Suprapubic skin (tissue), 4 donors: ENCODE measurements at places on chromosomes 3 and 15. TPM values are rescaled to one million over a fixed set of nuclear protein-coding genes. Genes with fewer than 3 reads are reported as not detected.

GRCh38 chr3:186532598-186533072, 11.5 kb downstream of the CRYGS start:
- H3K27ac ChIP-seq, result no peak overlapping the region
- no peaks in the 10 kb centered on the region for H3K4me1 ChIP-seq
- no peak overlapping the region for H3K4me3 ChIP-seq
- no peak for DNase-seq
- no peaks in the 10 kb centered on the region for H3K36me3 ChIP-seq
- no peaks in the 10 kb centered on the region for H3K27me3 ChIP-seq

- no peak for DNase-seq
- H3K4me3 ChIP-seq, result no peak overlapping the region
- no peaks in the 10 kb centered on the region for H3K27me3 ChIP-seq
- H3K4me1 ChIP-seq, result peaks cover 11% of the 10 kb centered on the region
- H3K36me3 ChIP-seq, result no peaks in the 10 kb centered on the region
Measured at GRCh38 chr15:70480196-70480856, 283.0 kb downstream of the UACA start.

DNA sequence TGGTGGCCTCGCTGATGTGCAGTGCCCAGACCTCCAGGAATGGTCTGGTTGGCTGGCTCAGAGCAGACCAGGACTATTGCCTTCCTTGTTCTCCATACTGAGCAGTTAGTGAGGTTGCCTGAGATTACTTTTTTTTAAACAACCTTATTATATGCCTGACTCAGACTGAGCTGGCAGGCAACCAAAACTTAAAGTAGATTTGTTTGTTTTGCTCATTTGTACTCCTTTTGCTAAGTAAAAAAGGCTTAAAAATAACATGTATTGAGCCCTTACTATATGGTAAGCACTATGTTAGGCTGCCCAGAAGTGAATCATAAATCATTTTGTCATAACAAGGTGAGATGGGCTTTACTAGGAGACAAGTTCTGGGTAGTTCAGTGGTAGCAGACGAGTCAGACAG, 92.4 kb downstream of the GHSR start:
- H3K4me1 ChIP-seq, result peaks cover 14% of the 10 kb centered on the region
- no peak for DNase-seq
- no peaks in the 10 kb centered on the region for H3K27me3 ChIP-seq
- no peak overlapping the region for H3K4me3 ChIP-seq
- H3K27ac ChIP-seq, result no peak overlapping the region

GRCh38 chr3:170572665-170573253, 13.1 kb downstream of the SLC7A14 start:
- no peaks in the 10 kb centered on the region for H3K36me3 ChIP-seq
- no peak overlapping the region for H3K27ac ChIP-seq
- H3K4me3 ChIP-seq, result no peak overlapping the region
- H3K27me3 ChIP-seq, result no peaks in the 10 kb centered on the region

The TAGLN3 gene
- 0.60 TPM for total RNA-seq

The MCTP2 gene
- total RNA-seq, result 22.3 TPM

The SPG11 gene
- 94.2 TPM for total RNA-seq
